ENCODE measurements at places on chromosomes 2 and 18.

- DNase-seq: no peak
Observed at GRCh38 chr2:68784915-68785314, 50.3 kb downstream of the ARHGAP25 start.

DNA sequence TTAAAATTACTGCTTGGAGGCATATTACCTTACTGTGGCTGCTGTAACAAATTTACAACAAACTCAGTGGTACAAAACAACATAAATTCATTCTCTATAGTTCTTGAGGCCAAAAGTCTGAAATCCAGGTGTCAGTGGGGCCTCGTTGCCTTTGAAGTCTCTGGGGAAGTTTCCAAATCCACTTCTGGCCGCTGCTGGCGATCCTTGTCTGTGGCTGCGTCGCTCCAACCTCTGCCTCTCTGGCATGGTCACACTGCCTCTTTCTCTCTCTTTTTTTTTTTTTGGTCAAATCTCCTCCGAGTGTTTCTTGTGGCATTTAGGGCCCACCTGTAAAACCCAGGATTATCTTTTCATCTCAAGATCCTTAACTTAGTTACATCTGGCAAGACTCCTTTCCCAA lies 182.8 kb downstream of the ST6GAL2 start:
- no peak for DNase-seq

DNA sequence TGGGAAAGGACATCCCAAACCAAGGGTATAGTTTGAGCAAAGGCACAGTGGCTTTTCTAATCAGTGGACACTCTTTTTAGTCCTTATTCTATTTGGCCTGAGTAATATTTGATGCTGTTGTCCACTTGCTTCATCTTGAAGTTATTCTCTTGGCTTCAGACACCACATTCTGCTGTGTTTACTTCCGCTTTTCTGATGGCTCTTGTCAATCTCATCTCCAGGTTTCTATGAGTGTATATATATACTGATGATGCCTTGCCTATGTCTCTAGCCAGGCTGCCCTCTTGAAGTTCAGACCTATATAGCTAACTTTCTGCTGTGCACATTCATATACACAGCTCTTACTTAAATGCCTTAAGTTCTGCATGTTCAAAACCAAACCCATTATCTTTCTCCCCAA lies 83.1 kb downstream of the EFEMP1 start:
- no peak for DNase-seq

DNA sequence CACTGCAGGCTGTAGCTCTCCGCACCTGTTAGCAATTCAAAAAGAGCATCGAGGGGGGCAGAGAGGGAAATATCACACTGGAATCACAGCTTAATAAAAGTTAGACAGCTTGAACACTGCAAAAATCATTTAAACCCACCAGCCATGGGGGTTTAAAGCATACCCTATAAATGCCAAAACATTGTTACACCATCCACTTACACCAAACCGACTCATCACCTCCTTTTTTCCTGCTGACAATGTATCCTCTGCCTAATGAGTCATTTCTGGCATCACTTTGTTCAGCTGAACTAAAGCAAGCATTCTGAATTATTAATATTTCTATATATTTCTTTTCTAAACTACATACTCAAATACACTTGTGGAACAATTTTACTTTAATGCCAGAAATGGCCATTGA lies 21.6 kb downstream of the MC4R start:
- DNase-seq: no peak
